ENCODE measurements at places on chromosomes 16 and 17.

DNA sequence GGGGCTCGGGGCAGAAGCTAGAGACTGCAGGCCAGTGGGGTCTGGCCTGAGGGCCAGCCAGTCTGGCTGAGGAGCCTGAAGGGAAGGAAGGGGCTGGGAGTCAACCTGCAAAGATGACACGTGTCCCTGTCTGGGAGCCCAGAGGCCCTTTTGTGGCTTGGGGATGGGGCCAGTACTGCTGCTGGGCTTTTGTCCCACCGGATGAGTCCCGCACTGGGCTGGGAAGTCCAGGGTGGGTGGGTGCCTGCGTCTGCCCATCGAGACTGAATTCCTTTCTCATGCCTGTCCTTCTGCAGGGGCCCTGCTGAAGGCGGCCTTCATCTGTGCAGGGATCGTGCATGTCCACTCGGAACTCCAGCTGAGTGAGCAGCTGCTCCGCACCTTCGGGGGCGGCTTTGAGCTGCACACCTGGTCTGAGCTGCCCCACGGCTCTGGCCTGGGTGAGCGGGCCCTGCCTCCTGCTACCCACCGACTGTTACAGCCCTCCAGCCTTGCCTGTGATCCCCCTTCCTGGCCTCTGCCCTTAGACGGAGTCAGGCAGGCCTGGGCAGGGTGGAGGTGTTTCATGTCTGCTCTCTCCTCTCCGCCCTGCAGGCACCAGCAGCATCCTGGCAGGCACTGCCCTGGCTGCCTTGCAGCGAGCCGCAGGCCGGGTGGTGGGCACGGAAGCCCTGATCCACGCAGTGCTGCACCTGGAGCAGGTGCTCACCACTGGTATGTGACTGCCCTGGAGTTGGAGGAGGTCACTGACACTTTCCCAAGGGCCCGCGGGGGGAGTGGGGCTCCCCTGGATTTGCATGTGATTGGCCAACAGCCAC is 20.9 kb downstream of the FCSK start:
- no peak for DNase-seq

DNA sequence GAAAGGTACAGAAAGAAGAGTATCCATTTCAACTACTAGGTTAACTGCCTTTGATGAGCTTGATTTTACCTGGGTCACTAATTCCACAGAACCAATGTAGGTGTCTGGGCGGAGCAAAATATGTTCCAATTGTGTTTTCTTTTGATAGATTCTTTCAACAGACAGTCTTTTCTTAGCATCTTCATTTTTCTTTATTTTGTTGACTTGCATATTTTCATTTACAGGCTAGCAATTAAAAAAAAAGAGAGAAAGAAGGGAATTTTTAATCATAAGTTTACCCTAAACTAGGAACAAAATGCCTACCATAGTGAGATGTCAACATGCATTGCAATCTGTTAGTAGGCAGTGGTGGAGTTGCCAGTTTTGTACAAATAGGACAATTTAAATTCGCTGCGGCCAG is 1.0 kb downstream of the TOP2A start:
- DNase-seq: no peak

DNA sequence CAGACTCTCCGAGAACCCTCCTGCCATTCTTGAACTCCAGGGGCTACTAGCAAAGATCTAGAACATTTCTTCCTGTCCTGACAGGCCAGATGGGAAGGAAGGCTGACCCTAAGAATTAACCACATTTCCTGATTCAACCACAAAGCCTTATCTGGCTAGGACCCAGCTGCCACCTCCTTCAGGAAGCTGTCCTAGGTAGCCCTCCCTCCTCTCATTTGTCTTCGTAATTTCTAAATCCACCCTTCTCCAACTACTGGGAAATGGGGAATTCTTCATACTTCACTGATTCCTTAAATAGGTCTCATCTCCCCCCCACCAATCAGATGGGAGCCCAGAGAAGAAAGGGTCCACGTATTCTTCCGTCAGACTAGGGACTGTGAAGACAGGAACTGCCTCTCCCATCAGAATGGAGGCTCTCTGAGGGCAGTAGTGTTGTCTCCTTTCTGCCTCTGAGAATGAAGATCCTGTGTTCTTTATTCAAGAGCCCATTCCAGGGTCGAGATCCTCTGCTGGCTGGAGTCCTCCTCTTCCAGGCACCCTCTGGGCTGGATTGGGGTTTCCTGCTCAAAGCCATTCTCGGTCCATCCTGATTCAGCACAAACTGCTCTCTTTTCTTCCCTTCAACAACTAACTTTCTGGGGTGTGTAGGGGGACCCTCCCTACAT is 2.1 kb downstream of the SAMD14 start:
- DNase-seq: no peak

DNA sequence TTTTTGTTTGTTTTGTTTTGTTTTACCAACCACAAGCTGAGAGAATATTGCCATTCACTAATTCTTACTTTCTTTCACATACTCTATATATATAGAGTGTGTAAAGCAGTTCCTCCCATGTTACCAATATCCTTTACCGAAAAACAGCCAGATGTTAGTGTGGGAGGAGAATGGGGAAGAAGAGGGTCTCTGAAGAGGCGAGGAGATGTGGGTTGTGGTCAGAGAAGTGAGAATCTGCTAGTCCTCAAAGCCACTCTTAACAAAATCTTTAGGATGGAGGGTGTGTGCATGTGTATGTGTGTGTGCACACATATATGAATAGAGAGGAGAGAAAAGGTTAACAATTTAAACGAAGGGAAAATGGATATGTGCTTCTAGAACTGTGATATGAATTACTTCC is 80.6 kb downstream of the TUBD1 start:
- DNase-seq: no peak

DNA sequence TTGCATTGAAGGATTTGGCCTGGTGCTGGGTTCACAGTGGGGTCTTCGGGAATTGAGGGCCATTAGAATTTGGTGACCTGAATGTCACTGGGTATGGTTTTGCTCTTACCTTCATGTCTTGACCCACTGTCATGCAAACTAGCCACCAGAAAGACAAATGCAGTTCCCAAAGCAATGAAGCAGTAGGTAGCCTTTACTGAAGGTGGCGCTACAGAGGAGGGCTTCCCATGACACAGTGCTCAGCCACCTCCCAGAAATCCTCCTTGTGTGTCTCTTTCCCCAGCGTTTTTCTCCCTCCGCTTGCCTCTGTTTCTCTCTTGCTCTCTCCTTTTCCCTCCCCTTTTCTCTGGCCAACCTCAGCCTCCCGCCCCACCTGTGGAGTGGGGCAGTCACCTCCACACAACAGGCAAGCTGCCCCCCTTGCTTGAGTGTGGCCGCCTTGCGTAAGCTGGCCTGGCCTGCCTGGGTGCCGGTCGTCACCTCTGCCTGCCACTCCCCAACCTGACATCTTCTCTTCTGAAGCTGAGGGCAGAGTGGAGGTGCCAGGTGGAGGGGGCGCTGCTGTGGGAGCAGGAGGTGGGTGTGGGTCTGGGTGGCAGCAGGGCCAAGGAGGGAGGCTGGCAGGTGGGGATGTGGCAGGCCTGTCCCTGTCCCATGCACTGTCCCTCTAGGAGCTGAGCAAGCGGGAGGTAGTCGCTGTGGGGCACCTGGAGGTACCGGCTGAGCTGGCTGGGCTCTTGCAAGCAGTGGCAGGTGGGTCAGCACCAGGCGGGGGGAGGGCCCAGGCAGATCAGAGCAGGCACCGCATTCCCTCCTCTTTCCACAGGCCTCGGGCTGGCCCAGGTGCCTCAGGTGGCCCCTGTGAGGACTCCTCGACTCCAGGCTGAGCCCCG is 34.7 kb downstream of the MYO15A start:
- peak; percentile 8 for DNase-seq

- no peak for DNase-seq
Measured at GRCh38 chr16:49924078-49924477, 68.2 kb upstream of the ZNF423 start.

Measured in fibroblast of skin of right biceps (primary cell).